ENCODE measurements at places on chromosomes 16 and 17.

DNA sequence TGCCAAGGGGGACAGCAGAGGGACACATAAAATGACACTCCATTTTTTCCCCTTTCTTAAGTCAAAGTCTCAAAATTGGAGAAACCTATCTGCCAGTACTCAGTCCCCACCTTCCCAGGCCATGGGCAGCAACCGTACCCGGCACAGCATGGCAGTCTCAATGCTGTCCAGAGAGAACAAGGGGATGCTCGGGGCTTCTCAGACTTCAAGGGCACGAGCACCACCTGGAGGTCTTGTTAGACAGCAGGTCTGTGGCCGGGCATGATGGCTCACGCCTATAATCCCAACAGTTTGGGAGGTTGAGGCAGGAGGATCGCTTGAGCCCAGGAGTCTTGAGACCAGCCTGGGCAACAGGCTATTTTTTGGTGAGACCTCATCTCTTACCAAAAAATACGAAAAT lies 3.2 kb downstream of the DNAH17 start:
- no peak for DNase-seq

GRCh38 chr17:21522755-21523336 lies 146.7 kb downstream of the KCNJ12 start:
- no peak for DNase-seq

DNA sequence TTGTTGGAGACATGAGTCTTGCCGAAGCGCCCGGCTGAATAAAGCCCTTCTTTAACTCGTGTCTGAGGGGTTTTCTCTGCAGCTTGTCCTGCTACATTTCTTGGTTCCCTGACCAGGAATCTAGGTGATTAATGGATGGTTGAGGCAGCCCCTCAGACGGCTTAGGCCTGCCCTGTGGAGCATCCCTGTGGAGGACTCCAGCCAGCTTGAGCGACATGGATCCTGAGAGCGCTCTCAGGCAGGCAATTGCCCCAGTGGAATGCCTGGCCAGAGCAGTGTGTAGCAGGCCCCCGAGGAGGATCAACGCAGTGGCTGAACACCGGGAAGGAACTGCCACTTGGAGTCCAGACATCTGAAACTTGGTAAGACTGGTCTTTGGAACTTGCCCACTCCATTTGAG lies 17.3 kb upstream of the ENDOV start:
- DNase-seq = no peak

GRCh38 chr17:78935419-78936323 lies 10.5 kb upstream of the TIMP2 start:
- peak; percentile 97 for DNase-seq
